ENCODE measurements at places on chromosomes 7 and 10. TPM values are rescaled to one million over a fixed set of nuclear protein-coding genes. Genes with fewer than 3 reads are reported as not detected.

DNA sequence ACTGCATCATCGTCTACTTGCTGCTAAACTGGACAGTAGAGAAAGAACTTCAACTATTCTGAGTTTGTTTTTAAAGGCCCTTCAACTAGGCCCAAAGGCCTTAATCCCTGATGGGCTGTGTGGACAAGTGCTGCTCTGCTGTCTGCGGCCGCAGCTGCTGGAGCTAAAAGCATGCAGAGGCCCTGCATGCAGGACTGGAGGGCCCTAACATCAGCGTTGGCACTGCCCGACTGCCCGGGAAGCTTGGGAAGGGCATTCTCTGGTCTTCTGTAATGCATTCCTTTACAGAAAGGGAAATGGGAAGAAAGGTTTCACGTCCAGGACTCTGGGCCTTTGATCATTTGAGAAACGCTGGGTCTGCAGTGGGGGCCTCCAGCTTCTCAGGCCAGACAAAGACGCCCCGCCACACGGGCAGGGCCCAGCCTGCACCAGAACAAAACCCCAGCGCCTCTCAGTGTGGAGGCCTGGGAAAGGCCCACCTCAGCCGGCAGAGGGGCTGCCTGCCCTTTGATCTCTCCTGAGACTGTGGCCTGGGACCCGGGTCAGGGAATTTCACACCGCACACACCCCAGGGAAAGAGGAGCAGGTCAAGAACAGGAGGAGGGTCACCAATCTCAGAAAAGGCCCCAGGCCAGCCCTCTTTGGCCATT lies 229.3 kb downstream of the DNAJB6 start:
- DNase-seq, result no peak

GRCh38 chr10:127963136-127963535 lies 56.2 kb downstream of the PTPRE start:
- DNase-seq, result no peak

- peak; percentile 20 for DNase-seq
Measured at GRCh38 chr7:30921540-30922401, 10.1 kb downstream of the AQP1 start.

PRR15 gene
- total RNA-seq, result 2.8 TPM

STEAP2 gene
- 24.7 TPM for total RNA-seq

- DNase-seq, result no peak
Measured at GRCh38 chr7:16484453-16485158, 19.1 kb upstream of the SOSTDC1 start.

DOCK1 gene
- 44.8 TPM for total RNA-seq

DNA sequence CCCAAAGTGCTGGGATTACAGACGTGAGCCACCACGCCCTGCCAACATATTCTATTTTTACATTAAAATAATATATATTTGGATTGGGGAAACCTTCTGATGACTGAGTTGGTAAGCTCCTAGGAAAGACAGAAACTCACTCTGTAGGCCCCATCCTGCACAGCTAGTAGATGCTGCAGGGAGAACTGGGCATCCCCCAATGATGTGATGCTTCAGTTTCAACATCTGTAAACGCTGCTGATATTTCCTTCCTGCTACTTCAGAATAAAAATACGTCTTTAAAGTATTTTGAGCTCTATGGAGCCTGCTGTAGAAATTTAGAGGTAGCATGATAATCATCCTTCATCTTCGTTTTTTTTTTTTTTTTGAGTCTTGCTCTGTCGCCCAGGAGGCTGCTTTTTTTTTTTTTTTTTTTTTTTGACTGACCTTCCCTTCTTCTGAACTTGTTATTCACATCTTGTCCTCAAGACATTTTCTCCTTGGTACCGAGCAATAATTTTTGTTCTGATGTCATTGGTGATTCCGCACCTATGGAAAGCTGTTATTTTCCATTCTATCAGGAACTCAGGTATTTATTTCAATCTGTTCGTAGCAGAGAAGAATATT lies 21.8 kb upstream of the INPP5F start:
- no peak for DNase-seq

DNA sequence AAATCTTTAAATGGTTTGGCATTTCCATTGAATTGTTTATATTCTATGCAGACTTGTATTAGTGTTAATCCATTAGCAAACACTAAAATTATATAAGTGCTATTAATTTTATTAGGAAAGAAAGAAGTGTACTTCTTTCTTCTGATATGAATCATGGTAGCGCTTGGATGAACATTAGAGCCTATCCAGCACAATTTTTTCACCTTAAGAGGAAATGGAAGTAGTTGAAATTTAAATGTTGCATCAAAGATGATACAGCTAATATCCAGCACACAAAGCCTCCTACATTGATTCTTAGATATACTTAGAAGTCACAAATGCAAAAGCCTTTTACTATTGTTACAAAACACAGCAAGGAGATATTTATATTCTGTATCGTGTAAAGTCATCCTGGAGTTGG lies 174.5 kb downstream of the AHR start:
- DNase-seq, result no peak

NACAD gene
- 1.4 TPM for total RNA-seq

SPDYE2 gene
- total RNA-seq, result not detected

ANKRD16 gene
- 4.1 TPM for total RNA-seq

DNA sequence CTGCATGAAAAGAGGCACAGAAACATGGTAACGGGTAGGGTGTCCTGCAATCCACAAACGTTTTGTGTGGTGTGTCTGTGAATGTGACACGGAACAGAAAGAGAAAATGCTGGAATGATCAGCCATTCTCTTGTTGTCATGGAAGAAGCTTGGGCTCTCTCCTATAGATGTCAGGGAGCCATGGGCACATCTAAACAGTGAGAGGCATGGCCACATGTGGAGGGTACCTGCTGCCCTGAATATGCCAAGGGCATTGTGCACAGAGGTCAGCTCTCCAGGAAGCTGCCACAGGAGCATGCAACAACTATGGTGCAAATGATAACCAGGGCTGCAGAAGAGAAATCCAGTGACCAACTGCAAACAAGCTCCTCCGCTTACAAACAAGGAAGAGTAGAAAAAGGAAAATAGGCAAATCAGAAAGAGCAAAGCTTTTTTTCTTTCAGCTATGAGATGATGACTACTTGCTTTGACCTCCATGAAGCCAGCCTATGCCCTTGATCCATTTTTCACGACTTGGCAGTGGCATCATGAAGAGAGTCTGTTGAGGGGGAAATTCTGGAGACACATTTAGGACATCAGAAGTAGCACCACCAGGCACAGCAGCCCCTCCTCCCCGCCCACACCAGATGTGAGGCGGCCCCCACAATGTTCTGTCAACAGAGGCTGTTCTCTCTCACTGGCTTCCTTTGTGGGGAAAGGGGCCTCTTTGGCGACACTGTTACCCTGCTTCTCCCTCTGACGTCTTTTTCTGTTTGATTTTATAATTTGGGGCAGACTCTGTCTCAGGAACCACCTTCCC lies 4.8 kb upstream of the PDE1C start:
- DNase-seq, result no peak

WNT16 gene
- total RNA-seq, result not detected

GRCh38 chr7:133742709-133743538 lies 384.2 kb upstream of the LRGUK start:
- no peak for DNase-seq

DNA sequence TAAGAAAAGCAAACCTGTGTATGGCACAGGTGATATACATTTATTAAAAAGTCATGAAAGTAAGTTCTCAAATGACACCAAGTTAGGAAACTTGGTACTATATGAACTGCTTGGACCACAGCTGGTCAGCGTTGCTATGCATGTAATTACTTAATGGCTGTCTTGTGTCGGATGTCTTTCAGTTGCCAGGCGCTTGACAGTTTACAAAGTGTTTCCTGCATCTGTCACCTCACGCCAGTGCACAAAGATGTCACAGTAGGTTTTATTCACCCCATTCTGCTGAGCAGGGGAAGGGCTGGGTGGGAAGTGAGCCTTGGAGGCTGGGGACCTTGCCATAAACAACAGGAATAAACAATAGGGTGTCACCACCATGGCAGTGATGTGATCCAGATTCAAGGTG lies 35.8 kb downstream of the ADAM12 start:
- DNase-seq, result no peak

DNA sequence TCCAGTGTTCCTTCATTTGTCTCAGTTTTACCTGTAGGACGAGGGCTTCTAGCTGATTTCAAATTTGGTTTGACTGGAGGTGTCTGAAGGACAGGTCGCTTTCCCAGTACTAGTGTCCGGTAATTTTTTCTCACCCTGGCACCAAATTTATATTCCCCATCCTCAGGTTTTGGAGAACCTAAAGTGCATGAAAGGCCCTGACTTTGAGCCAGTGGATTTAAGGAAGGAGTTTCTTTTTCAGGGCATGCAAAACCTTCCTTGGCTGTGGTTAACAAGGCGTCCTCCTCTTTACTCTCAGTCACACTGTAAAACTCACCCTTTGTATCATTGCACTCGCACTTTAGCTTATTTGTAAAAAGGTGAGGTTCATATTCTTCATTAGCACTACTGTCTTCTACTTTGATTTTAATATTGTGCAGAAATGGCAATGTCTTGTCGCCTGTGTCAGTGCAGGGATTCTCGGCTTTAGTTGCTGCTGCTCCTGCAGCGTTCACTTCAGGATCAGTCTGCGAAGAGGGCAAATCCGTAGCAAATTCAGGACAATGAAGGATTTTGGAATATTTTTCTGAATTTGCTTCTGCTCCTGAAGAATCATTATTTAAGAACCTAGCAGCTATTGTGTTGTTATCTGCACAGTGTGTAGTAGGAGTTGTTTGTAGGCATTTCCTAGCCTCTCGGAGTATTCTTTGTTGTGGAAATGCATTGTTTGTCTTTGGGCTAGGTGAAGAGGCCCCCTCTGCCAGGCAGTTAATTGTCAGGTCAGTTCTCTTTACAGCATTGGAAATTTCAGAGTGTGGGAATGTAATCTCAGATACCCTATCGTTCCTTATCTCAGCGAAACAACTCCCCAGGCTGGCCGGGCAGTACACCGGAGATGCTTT lies 9.9 kb downstream of the SKIDA1 start:
- DNase-seq, result no peak
